ENCODE measurements at places on chromosomes 12 and 14.

DNA sequence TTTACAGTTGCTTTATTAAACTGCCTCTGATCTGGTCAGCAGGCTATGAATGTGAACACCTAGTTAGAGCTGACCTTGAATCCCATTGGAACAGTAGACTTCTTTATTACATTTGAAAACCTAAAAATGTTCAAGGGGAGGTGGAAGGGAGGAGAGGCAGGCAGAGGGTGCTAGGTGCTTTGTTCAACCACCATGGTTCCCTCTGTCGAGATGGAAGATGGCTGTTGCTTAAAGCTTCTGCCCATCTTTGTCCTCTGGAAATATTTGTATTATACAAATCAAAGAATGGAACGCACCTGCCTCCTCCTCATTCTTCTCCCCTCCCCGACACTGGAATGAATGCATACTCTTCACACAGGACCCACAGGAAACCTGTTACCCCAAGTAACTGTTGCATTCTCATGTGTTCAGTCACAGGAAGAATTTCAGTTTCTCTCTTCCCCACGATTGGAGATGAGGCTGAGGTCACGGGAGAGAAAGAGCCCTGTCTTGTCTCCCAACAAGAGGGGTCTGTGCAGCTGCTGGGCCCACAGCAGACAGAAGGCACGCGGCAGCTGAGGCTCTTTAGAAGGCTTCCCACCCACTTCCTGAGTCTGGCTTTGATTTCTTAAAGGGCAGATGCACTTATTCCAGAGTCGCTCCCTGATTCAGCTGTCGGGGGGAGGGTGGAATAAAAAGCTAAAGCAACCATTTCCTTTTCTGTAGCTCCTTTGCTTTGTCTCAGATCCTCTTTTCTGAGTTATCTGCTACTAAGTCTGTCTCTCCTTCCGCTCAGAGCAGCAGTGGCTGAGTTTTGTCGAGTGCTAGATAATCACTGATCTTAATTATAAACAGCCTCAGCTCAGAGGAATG, 217.9 kb upstream of the BTG1 start:
- no peak for DNase-seq

DNA sequence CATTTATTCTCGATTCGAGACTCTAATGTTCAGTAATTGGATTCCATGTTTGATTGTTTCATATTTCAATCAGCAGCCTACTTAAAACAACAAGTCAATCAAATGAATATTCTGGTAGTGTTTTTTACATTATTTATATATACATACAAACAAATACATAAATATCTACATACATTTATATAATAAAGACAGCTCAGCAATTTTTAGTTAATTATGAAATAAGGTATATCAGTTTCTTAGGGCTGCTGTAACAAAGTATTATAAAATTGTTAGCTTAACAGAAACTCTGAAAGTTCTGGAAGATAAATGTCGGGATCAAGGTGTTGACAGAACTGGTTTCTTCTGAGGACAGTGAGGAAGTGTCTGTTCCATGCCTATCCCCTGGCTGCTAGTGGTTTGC, 105.9 kb downstream of the MGST1 start:
- DNase-seq: no peak

- DNase-seq: no peak
Observed at GRCh38 chr12:42094277-42094676, 50.4 kb downstream of the GXYLT1 start.

- no peak for DNase-seq
Observed at GRCh38 chr12:87923361-87923760, 105.8 kb downstream of the C12orf50 start.

- DNase-seq: no peak
Observed at GRCh38 chr12:68364328-68364727, 32.2 kb upstream of the MDM1 start.

DNA sequence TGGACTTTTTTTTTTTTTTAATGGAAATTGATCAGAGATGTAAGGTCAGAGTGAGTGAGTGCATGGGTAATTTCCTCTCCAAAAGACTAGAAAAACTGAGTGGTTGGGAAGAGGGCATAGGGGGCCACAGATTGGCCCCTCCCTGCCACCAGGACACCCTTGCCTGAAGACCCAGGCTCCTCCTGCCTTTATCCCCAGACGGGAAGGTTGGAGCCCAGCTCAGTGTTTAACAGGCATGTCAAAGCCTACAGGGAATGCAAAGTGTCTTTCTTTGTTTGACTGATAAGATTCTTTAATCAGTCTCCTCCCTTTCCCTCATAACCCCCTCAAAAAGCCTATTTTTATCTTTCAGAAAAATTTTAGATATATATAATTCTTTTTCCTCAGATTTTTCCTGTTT, 50.3 kb downstream of the IRAK3 start:
- no peak for DNase-seq

DNA sequence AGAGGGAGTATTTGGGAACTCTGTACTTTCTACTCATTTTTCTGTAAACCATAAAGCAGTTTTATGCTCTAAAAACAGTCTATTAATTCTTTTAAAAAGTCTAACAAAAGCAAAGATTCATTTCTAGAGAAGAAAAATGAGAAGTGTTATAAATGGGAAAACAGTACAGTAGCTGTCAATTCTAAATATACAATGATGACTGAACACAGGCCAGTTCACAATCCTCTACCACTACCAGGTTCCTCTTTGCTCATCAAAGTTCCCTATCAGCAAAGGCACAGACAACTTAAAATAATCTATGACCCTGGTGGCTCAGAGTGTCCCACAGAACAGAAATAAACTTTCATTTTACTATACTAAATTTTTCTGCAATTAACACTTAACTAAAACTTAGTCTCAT, 12.5 kb downstream of the NAA25 start:
- DNase-seq: no peak

DNA sequence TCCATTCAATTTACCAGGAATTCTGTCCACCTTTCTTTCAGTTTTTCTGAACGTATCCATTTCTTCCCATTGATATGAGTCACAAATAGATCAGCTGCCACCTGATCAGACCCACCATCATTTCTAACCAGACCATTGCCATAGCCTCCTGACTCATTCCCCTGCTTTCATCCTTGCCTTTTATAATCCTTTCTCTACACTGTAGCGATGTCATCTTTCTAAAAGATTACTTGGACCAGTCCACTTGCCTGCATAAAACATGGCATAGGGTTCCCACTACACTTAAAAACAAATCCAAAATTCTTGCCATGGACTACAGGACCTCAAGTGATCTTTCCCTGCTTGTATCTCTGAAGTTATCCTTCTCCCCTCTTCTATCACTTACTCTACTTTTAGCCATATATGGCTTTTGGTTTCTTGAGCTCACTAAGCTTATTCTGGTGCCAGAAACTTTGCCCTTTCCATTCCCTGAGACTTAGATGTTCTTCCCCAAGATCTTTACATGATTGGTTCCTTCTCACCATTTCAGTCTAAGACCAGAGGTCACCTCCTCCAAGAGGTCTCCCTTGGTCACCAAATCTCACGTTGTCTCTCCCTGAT, 149.5 kb upstream of the KRR1 start:
- no peak for DNase-seq

GRCh38 chr14:79379266-79379665, 832.0 kb downstream of the DIO2 start:
- DNase-seq: no peak

GRCh38 chr14:58535044-58535443, 102.7 kb upstream of the DACT1 start:
- DNase-seq: no peak

GRCh38 chr14:92513204-92513965, at the start of gene RIN3:
Gene RIN3 (plus strand): TSS chr14:92513781. CDS start chr14:92513933, 152 bp downstream.
- no peak for DNase-seq

DNA sequence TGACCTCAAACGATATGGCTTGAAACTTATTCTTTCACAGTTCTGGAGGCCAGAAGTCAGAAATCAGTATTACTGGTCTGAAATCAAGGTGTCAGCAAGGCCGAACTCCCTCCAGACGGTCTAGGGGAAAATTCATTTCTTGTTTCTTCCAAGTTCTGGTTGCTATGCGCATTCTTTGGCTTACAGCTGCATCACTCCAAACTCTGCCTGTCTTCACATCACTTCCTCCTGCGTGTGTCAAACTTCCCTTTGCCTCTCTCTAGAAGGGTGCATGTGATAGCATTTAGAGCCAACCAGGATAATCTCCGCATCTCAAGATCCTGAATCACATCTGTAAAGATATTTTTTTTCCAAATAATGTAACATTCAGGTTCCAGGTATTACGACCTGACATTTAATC, 62.8 kb downstream of the DENND5B start:
- DNase-seq: no peak

DNA sequence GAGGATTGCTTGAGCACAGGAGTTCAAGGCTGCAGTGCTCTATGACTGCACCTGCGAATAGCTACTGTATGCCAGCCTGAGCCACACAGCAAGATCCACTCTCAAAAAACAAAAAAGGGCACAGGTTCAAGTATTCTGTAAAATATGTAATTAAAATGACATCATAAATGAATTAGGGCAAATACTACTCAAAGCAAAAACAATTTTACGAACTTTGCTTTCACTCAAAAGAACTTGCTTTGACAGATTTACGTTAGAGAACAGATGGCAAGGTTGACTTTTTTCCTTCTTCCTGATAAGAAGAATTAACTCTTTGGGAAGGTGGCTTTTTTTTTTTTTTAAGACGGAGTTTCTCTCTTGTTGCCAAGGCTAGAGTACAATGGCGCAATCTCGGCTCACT, 44.0 kb upstream of the EAPP start:
- DNase-seq: no peak

DNA sequence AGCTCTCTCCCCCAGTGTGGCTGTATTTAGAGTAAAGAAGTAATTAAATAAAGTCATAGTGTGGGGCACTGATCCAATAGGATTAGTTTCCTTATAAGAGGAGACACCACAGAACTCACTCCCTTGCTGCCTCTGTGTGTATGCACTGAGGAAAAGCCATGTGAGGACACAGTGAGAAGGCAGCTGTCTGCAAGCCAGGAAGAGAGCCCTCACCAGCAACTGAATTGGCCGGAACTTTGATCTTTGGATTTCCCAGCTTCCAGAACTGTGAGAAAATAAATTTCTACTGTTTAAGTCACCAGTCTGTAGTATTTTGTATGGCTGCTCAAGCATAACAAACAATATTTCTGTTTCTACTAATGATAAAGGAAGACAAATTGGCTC, 368.7 kb upstream of the PRICKLE1 start:
- no peak for DNase-seq

GRCh38 chr14:35331605-35332516, 39.7 kb downstream of the PSMA6 start:
- DNase-seq: no peak

DNA sequence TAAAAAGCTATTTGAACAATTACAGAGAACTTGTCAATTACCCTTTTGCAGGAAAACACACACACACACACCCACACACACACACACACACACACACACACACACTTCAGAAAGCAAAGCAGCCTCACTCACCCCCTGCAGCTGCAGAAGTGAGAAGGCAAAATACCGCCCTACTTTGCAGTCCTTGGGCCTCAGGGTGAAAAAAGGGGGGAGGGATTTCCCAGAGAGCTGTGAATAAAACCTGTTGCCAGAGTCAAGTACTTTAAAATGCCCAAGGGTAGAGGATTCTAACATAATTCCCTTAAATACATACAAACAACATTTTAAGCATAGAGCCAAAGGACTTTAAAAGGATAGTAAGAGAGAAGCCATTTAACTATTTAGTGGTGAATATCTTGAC, 285.9 kb downstream of the MDGA2 start:
- no peak for DNase-seq

- no peak for DNase-seq
Observed at GRCh38 chr14:65261425-65261920, 151.1 kb upstream of the FUT8 start.

- no peak for DNase-seq
Observed at GRCh38 chr12:96248136-96248931, 54.2 kb downstream of the ELK3 start.

- DNase-seq: no peak
Observed at GRCh38 chr14:73958591-73958990, 8.5 kb downstream of the COQ6 start.

DNA sequence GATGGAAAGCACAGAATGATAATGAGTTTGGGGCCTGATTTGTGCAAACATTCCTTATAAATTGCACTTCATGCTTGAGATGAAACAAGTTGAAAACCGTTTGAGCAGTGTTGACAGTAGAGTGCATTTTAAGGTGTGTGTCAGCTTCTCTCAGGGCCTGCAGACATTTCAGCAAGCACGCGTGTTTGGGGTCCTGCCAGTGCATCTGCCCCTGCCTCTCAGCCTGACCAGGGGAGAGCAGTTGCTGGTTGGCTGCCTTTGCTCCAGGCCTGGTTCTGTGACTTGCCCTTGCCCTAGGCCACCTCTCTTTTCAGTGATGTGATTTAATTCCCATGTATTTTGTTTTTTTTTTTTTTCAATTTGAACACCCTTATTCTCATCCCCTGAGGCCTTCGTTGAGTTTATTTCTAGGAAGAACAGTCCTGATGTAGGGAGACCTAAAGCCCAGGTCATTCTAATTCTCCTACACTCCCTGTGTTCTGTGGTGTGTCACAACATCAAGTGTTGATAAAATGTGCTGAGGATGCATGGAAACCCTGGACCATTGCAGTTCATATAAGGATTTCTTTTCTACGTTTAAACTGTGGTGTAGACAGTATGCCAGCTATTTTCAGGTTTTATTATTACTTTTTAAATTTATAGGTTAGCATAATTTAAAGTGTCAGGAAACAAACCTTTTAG, 40.1 kb upstream of the AMN start:
- DNase-seq: no peak

DNA sequence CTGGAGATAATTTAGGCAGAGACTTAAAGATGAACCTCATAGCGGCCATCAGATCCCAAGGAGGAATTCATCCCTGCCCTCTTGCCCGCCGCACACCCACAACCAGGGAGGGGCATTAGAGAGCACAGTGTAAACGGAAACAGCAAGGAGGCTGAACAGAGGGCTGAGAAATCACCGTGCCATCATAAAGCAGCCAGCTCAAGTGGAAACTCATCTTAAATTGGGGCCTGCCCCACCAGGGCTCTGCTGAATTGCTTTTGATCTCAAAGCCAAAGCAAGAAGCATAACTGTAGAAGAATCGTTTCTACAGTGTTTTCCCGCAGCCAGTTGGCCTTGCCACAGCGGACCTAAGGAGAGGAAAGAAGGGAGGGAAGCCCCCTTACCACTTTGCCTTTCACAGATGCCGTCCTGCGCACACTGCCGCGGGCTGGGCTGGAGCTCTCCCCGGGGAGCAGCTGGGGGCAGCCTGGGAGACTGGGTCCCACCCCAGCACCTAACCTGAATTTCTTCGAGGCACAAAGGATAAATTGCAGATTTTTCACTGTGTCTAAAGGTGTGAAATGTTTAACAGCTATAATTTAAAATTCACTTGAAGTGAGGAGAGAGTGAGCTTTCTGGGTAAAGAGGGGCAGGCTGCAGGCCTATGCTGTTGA, 51.8 kb upstream of the MMP17 start:
- no peak for DNase-seq
